ENCODE measurements at places on chromosomes 7 and 10. TPM values are rescaled to one million over a fixed set of nuclear protein-coding genes. Genes with fewer than 3 reads are reported as not detected.

NT5C3A gene
- total RNA-seq: 50.2 TPM

CALD1 gene
- total RNA-seq: 351 TPM

GSTO2 gene
- not detected for total RNA-seq

LRRC18 gene
- total RNA-seq: not detected

CTAGE15 gene
- total RNA-seq: 0.28 TPM

FOXI2 gene
- 0.14 TPM for total RNA-seq

HKDC1 gene
- total RNA-seq: not detected

MSMB gene
- total RNA-seq: not detected

PRF1 gene
- 0.51 TPM for total RNA-seq

MYPN gene
- total RNA-seq: not detected

AS3MT gene
- total RNA-seq: 15.3 TPM

SLC18A3 gene
- not detected for total RNA-seq

HOXA1 gene
- total RNA-seq: 1.3 TPM

SRRM3 gene
- 15.9 TPM for total RNA-seq

ACSM6 gene
- total RNA-seq: not detected

NRF1 gene
- total RNA-seq: 50.1 TPM

KCNMA1 gene
- total RNA-seq: 236 TPM

FZD1 gene
- total RNA-seq: 7.2 TPM

SPOCK2 gene
- 18.7 TPM for total RNA-seq

OR2A1 gene
- 3.8 TPM for total RNA-seq

COL17A1 gene
- 0.98 TPM for total RNA-seq

NHLRC2 gene
- total RNA-seq: 22.1 TPM

LEP gene
- total RNA-seq: not detected

DYNC1I1 gene
- 11.8 TPM for total RNA-seq

PAX4 gene
- total RNA-seq: not detected

KCP gene
- 3.5 TPM for total RNA-seq

LBX1 gene
- total RNA-seq: not detected

FXYD4 gene
- not detected for total RNA-seq

TAS2R16 gene
- not detected for total RNA-seq

TCERG1L gene
- total RNA-seq: not detected

IFIT1B gene
- total RNA-seq: not detected

MRLN gene
- total RNA-seq: 0.35 TPM

PURB gene
- 63.0 TPM for total RNA-seq

HTR7 gene
- 0.29 TPM for total RNA-seq

C10orf90 gene
- 0.21 TPM for total RNA-seq

HIBADH gene
- total RNA-seq: 58.8 TPM

C10orf88 gene
- 15.8 TPM for total RNA-seq

C10orf71 gene
- total RNA-seq: not detected

TRIM56 gene
- total RNA-seq: 9.7 TPM

PON3 gene
- total RNA-seq: 10.6 TPM

CRHR2 gene
- total RNA-seq: not detected

UCMA gene
- not detected for total RNA-seq

SLC18A2 gene
- 1.1 TPM for total RNA-seq

ADRB1 gene
- 0.18 TPM for total RNA-seq

WNT8B gene
- not detected for total RNA-seq

BMS1 gene
- 8.5 TPM for total RNA-seq

CYP26C1 gene
- total RNA-seq: 0.41 TPM

RADIL gene
- total RNA-seq: 8.3 TPM

AMZ1 gene
- total RNA-seq: 4.6 TPM

PPP2R2D gene
- 21.2 TPM for total RNA-seq

STK31 gene
- 2.1 TPM for total RNA-seq

TACR2 gene
- 22.5 TPM for total RNA-seq
